NCI-H526 (cell line): ENCODE measurements at places on chromosomes 3 and 15.

- DNase-seq, result peak; percentile 15
These were observed 514.8 kb downstream of the MECOM start for GRCh38 chr3:169148448-169149348.

DNA sequence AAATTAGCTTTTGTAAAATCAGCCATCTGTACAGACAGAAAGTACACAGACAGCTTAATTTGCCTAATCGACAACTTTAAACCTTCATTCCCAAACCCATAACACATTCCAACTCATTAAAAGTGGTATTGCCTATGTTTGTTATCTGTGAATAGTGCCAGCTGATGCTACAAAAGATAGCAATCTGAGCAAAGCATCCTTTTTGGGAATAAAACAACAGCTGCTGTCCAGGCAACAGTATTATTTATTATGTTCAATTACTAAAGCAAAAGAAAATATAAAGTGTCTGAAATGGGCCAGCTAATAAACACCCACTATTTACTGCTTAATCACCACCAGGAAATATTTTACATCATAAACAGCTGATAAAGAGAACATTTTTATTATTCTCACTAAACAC lies 134.8 kb upstream of the ABI3BP start:
- DNase-seq, result no peak

DNA sequence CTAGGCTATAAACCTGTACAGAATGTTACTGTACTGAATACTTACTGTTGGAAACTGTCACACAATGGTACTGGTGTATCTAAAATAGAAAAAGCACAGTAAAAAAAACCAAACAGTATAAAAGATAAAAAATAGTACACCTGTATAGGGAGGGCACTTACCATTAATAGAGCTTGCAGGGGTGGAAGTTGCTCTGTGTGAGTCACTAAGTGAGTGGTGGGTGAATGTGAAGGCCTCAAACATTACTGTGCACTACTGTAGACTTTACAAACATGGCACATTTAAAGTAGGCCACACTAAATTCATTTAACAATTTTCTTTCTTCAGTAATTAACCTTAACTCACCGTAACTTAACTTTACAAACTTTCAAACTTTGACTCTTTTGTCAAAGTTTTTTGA lies 22.0 kb downstream of the B3GALNT1 start:
- DNase-seq, result no peak

GRCh38 chr3:16260046-16260445 lies 4.7 kb downstream of the DPH3 start:
- no peak for DNase-seq

DNA sequence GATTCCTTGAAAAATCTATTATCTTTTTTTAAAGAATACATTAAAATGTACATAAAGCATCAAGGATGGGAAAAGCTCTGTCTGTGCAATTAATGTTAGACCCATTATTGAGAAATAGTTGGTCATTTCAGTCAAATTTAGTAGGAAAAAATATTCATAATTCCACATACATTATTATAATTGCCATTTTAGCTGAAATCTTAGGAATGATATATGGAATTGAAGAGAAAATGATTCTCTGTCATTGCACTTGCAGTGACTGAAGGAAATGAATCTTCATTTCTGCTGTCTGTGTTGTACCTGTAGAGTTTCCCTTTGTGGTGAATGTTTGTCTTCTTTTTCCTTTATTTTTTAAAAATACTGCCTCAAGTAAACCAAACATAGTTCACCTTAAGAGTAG lies 473.9 kb downstream of the C3orf38 start:
- no peak for DNase-seq

- DNase-seq, result no peak
These were observed 195.6 kb upstream of the AZI2 start for GRCh38 chr3:28544236-28544635.

DNA sequence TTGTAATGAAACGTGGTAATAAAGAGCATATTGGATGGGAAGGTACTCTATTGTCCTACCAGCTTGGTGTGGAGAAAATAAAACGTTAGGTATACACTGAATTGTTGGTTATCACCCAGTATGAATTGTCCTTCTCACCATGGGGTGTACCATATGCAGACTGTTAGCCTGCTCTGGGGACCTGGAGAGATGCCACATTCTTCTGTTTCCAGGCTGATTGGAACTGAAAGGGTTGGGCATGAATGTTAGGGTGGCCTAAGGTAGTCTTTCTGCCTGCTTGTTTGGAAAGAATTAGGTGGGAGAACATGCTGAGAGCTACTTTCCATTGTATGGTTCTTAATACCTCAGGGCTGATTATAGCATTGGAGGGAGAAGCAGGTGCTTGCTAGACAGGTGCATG lies 340.6 kb downstream of the PTPRG start:
- DNase-seq, result no peak

DNA sequence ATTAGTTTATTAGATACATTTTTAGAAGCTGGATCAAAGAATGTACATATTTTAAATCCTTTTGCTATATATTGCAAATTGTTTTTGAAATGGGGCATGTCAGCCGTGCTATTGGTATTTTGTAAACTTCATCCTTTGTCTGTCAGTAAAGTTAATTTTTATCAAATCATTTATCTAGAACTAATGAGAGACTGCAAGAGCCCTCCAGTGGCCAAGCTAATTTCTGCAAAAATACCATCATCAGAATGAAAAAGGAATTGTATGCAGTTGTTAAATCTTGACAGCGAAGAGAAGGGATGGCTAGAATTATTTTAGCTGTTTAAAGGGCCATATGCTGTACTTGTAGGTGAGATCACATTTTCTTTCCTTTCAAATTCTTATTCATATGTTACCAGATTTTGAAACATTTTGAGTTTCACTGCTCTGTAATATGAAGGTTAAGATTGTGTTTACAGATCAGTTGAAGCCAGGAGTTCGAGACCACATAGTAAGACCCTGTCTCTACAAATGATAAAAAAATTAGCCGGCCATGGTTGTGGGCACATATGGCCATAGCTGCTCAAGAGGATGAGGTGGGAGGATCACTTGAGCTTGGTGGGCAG lies 8.1 kb upstream of the CLDN11 start:
- peak; percentile 51 for DNase-seq

GRCh38 chr15:91912336-91912735 lies 58.8 kb downstream of the SLCO3A1 start:
- DNase-seq, result no peak

DNA sequence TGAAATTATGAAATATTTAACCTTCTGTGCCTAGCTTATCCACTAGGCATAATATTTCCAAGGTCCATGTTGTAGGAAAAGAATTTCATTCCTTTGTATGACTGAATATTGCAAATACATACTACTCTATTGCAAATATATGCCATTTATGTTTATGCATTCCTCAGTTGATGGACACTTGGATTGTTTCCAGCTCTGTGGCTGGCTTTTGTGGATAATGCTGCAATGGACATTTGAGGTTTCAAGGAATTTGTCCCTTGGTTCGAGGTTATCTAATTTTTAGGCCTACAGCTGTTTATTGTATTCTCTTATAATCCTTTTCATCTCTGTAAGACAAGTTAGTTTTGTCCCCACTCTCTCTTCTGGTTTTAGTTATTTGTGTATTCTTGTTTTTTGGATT lies 7.7 kb upstream of the AADACL2 start:
- DNase-seq, result no peak

DNA sequence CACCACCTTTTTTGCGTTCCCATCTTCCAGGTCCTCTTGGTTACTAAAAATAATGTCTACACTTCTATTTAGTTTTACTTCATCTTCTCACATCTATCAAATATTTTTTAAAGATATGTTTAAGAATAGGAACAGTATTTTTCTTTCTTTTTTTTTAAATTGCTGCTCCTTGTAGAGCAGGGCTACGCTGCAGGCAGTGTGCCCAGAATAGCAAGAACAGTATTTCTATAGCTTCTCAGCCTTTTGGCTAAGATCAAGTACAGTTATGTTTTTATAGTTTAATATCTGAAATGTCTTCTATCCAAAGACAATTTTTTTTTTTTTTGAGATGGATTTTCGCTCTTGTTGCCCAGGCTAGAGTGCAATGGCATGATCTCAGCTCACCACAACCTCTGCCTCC lies 73.0 kb downstream of the MYO9A start:
- no peak for DNase-seq

GRCh38 chr3:32842987-32843386 lies 25.2 kb downstream of the TRIM71 start:
- no peak for DNase-seq

- DNase-seq, result no peak
These were observed 145.0 kb downstream of the ADAM10 start for GRCh38 chr15:58604455-58604923.

DNA sequence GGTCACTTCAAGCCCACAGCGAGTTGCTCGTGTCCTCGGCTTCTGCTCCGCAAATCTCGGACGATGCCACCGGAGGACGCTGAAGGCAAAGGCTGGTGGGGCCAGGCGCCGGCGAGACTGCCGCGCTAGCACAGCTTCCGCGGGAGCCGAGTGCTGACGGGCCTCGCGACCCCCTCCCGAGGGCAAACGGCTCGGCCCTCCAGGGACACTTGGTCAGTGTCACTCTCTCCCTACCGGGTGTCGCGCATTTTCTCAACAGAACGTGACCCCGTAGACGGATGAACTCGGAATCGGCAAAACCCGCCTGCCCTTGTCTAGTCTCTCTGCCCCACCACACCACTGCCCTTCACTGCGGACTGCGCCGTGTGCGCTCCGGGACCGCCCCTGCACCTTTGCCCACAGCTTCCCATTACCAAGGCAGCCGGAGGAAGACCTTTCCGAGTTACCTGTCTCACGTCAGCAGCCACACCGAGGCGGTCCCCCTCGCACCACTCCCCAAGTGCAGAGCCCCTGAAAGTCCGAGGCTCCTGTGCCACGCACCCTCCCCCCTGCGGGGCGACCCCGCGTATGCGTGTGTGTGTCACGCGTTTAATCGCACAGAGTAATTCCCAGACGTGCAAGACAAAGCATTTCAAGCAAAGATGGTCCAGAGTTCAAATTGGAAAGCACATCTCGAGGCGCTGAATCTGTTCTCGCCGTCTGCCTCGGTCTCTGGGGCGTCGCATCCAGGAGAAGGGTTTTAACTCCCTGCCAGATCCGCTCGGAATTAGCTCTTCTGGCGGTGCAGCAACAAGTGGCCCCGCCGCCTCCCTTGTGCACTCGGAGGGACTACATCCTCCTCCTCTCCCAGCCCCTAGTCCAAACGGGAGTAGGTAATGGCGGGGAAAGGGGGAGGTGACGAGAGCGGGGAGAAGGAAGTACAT lies 245.0 kb upstream of the TOPAZ1 start:
- peak; percentile 76 for DNase-seq

DNA sequence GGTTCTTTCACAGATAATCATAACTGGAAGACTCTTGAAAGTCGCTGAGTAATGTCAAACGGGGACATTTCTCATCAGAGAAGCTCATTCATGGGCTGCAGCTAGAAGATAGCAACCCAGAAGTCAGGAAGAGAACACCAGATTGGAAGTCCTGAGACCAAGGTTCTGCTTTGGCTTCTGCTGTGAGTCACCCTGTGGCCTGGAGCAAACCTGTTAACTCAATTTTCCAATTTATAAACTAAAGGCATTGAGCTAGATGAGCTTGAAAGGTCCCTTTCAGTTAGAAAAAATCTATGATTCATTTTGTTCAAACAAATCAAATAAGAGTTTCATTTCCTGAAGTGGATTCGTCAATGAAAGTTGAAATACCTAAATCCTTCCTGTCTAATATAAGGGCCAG lies 402.2 kb downstream of the EPHB1 start:
- DNase-seq, result no peak

- DNase-seq, result no peak
These were observed 43.3 kb upstream of the MITF start for GRCh38 chr3:69695933-69696332.

DNA sequence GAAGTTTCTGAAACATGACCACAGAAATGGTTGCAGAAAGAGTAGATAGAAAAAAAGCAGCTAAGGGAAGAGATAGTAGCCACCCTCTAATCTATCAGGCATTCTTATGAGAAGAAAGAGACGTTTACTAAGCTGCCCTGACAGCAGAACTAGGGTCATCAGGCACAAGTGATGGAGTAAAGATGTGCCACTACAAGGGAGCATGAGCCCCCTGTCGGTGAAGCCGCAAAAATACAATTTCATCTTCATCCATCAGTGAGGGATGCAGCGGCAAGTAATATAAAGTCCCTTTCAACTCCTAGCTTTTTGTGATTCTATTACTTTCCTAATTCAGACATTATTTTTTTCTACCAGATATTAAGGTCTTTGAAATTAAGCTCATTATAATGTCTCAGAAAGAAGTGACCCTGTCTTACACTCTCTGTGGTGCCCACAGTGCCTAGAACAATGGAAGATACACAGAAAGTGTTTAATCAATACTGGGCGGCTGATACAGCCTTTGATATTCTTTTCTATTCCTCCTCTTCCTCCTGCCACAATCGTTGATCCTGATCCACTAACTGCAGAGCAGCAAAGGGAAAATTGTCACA lies 651.6 kb downstream of the NTRK3 start:
- DNase-seq, result peak; percentile 52

DNA sequence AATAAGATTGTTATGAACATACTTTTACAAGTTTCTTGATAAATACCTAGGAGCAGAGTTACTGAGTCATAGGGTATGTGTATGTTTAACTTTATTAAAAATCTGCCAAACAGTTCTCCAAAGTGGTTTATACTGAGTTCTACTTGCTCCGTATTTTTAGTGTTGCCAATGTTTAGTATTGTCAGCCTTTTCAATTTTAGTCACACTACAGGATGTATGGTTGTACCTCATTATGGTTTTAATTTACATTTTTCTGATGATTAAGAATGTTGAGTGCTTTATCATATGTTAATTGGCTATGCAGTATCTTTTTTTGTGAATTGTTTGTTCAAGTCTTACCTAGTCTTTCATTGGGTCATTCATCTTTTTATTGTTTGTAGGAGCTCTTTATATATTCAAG lies 4.3 kb downstream of the TMOD3 start:
- DNase-seq, result no peak

DNA sequence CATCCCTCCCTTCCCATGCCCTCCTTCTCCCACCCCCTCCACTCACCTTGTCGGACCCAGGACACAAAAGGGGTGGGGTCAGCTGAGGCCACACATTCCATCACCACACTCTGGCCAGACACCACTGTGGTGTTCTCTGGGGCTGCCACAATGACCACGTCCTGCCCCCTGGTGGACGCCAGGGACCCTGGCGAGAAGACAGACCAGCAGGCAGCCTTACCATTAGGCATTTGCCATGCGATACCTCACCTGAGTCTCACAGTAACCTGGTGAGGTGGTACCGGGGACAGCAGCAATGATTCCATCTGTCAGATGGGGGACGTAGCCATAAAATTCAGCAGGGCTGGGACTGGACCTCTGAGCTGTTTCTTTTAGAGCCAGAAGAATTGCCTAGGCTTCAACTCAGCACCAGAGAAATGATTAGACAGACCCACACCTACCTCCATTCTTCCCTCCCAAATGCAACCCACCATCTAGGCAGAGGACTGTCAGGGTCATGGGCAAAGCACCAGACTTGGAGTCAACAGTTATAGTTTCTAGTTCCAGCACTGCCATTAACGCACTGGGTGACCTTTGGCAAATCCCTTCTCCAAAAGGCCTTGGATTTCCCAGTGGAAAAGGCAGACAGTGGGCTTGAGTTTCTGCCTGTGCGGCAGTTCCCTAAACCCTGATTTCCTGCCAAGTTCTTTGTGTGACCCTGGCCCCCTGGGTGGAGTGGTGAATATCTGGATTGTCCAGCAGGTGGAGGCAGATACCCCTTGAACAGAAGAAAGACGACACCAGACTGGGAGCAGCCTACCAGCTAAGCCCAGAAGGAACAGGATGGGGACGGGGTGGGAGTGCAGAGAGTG lies 21.8 kb downstream of the IGDCC4 start:
- DNase-seq, result peak; percentile 57
